Kasumi-1 (cell line): ENCODE measurements at places on chromosomes 3 and 15.
A peak's percentile ranks its signal among the peaks of the same experiment; 100 is the strongest.

DNA sequence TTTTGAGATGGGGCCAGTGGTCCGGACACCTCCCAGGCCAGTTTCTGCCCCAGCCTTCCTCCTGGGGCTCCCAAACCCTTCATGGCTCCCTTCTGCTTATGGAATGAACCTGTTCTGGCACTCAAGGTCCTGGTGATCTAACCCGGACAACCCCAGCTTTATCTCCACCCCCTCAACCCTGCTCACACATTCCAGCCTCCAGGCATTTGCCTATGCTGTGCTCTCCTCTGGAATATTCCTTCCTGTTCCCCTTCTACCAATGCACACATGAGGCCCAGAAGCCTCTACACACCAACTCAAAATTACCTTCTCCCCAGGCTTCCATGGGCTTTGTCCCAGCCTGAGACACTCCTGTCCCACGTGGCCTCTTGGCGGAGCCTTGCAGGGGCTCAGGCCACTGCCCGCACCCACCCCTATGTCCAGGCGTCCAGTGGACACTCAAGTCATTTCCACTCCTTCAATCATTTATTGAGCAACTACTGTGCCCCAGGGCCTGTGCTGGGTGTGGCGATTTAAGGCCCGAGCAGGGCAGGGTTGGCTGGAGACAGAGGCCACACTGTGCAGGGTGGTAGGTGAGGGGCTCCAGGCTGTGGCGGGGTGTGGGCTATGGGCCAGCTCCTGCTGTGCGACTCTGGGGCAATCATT, 18.8 kb downstream of the PLXND1 start:
- DNase-seq = no peak

DNA sequence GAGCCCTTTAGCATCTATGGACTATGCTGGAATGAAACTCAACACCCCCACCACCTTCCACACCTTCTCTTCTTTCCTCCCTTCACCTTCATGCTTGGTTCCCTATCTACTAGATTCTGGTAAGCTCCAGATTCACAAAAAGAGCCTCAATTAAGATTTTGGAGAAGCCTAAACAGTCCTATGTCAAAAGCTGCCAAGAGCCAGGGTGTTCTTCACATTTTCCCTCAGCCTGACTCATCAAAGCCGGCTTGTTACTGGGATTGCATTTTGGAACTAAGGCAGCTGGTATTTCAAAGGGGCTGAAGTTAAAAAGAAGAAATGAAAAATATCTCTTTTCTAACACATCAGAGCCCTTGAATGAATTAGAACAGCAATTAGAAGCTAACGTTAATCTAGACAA, 247.7 kb downstream of the MYRIP start:
- DNase-seq = no peak

- no peak for DNase-seq
These were observed 25.2 kb downstream of the CPEB1 start for GRCh38 chr15:82621970-82622369.

GRCh38 chr3:30752970-30753369, 141.5 kb downstream of the GADL1 start:
- peak; percentile 10 for DNase-seq

DNA sequence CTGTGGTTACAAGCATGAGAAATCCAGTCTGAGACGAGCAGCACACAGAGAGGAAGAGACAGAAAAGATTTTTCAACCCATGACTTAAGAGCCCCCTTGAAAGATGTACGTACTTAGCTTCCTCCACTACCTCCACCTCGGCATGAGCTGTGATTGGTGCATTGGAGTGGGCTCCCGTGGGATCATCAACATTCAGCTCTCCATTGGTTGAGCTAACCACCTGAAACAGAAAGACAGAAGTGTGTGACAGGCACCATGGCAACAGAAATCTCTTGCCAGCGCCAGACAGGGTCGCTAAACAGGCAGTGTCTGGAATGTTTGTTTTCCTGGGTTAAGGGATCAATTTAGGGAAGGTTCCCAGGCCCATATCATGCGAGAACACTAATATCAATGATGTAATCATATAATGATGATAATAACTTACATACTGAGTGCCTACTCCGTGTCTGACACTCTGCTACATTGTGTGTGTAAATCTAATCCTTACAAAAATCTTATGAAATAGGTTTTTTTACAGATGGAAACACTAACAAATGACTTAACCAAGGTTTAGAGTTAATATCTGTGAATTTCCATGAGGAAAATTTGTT, 17.5 kb upstream of the PPIB start:
- no peak for DNase-seq

DNA sequence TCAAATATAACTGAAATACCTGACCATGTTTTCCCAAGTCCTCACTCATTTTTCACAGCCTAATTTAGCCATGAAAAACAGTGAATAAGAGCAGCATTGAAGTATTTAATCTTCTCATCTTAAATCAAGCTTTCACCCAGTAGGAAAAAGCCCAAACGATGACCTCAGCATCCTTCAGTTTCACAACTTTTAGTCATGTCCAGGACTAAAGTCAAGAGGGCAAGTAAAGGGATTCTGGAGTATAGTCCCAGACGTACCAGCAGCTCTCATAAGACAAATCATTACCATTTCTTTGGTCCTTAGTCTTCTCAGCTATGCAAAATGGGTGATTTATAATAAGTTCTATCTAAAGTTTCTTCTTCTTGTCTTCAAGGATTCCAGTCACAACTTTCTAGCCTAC, 237.3 kb downstream of the IL5RA start:
- DNase-seq = no peak

DNA sequence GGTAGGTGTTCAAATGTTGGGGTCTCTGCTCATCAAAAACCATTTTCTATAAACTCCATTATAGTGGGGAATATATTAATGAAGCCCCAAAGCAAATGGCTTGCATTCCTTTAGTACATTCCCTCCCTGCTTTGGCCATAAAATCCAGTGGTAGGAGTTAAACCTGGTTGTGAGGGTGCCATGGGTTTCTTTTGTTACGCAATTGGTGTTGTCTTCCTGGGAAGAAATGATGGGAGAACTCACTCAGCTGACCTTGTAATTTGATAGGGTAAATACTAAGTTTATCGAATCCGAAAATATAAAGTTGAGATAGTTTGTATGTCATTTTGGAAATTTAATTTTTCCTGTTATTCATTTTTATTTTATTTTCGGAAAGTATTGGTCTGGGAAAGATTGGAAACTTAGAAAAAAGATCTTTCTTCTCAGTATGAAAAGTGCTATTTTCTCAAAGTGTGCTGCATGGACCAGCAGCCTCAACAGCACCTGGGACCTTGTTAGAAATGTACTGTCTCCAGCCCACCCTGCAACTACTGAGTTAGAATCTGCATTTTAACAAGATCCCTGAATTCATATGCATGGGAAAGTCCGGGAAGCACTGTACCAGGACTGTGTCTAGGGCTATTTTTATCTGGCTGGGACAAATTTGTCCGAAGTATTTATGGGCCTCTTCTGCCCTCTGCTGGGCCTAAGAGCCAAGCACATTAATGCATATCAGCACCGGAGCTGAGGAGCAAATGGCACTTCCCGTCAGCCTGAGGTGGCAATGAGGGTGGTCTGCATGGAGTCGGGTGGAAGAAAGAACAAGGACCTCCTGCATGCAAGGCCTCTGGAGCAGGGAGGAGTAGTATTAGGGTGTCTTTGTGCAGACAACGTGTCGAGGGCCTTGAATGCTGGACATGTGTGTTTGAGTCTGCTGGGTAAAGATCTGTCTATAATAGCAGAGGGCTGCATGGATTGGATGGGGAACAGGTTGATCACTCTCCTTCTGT, 54.7 kb downstream of the FAM81A start:
- DNase-seq = peak; percentile 45

DNA sequence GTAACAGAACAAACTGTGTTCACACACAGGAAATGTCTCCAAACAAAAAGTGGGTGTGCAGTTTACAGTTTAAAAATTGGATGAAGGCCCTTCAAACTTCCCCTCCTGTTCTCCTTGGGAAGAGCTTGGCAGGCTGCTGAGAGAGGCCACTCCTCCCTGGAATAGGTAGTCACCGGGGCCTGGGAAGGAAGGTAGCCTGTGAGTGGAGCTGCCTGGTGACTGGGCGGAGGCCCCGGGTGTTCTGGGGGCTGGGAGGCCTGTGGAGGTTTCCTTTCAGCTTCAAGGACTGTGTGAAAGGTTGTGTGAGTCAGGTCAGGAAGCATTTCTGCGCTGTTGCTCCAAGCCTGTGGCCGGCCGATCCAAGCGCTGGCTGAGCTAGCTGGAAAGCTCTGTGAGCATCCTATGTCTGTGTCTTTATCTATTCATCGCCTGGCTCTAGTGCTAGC, 14.1 kb downstream of the SLCO3A1 start:
- no peak for DNase-seq

DNA sequence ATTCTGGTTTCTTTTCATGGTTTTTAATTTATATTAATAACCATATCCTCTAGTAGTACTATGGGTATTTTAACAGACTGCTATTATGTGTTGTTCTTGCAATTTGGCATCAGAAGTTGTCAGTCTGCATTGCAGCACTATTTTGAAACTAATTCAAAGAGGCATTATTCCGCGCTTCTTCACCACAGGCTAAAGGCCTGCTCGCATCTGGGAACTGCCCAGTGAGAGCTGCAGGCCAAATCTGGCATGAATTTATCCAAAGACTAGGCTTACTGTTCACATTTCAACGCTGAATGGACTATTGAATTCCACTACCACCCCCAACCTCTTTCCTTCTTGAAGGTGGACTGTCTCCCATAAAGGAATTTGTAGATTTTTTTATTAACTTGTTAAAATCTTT, 310.4 kb upstream of the NR2F2 start:
- DNase-seq = no peak

DNA sequence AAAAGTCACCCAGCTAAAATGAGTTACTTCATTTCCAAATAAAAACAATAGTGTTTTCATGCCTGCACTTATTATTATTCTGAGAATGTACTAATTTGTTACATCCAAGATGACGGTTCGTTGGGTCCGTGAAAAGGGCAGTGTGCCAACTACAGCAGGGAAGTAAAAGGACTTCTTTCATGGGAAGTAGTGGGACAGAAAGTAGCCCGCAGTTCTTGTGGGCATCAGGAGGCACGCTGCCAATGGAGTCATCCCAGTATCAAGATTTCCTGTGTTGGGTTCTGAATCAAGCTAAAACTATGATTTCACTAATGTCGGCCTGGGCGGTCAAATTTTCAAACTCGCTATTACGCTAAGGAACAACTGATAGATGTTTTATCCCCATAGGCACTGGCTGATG, 254.5 kb upstream of the SOX2 start:
- no peak for DNase-seq

DNA sequence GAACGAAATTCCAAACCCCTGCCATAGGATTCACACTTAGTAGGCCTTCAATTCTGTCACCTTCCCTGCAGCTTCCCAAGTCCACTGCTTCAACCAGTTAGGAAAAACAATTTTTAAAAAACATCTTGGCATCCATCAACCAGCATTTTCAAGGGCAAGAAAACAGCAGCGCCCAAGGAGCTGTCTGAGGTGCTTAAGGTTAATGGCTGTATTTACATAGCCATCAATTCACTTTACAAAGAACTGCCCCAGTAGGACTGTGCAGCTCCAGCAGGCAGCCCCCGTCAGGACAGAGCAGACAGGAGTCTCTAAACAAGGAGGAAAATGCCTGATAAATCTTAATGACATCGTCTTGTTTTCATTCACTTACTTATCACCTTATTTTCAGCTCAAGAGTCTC, 13.3 kb downstream of the TAFA4 start:
- peak; percentile 7 for DNase-seq

DNA sequence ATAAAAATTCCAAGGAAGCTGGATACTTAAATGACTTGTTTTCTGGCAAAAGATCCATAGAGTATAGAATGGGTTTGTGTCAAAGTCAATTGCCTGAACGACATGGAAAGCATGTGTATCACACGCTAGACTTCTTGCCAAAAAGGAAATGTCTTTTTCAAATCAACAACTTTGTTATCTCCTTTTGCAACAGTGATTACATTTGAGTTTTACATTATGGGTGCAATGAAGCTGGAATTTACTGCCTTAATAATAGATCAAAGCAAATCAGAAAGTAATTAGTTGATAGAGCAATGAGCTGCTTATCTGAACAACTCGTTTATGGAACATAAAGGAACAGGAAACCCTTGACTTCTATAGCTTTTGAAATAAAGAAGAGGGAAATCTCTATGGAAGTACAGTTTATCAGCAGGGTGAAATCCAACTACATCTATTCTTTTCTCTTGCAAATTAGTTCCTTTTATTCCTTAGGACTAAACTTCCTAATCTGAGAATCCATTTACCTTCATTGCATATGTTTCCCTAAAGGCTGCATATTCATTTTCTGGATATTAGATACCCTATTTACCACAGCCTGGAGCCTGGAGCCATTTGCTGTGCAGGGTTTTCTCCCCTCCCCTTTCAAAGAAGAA, 415.1 kb upstream of the NECTIN3 start:
- DNase-seq = no peak

DNA sequence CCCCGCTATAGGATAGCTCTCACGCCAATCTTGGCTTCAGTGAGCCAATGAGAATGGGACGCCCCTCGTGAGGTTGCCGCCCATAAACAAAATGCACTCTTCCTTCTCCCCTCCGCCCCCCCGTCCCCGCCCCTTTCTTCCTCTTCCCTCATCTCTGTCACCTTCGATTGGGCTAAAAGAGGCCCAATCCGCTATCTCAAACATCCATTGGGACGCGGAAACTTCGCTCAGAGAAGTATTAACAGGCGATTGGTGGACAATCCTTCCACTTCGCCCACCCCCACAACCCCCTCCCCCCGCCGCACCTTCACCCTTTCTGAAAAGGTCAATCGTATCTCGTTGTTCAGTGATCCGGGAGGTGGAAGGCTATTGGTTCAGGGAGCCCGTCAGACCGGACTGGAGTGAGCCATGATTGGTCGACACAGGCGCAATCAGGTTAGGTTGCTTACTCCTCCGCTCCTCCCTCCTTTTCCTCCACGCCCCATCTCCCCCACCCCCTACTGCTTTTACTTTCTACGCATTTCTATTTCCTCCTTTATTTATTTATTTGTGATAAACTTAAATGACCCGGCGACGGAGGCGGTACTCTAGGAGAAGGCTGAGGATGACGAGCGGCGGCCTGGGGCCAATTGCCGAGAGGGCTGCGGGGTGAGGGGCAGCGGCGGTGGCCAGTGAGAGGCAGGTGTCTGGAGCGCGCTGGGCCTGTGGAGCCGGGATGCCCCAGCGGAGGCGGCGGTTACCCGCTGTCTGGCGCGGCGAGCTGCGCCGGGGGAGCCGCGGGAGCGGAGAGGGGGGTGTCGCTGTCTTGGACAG, 447 bp upstream of the ZBTB20 start:
- peak; percentile 99 for DNase-seq

GRCh38 chr3:123802007-123802625, 82.0 kb downstream of the MYLK start:
- no peak for DNase-seq
